ENCODE measurements at places on chromosomes 12 and 14.

GRCh38 chr14:43105305-43105704 is 1401.8 kb downstream of the FSCB start:
- DNase-seq: peak; percentile 1

DNA sequence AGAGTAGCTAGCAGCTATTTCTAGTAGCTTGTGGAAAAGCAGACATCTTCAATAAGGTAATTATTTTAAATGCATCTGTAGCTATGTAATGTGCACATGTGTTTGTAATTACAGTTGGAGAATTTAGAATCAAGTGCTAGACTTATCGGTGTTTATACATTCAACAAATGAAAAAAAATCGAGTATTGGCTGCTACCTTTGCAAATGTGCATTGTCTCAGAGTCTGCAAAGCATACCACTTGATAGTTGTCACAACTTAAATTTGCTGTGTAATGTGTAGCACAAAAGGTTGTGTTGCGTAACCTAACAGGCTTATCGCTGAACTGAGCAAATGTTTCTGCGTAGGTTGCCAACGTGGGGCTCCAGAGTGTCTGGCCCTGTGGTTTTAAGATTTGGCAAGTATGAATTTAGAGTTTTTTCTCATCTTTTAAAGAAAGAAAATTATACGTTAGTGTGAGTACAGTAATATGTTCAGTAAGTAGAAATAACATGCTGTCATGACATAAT is 44.3 kb downstream of the TMTC2 start:
- no peak for DNase-seq

- no peak for DNase-seq
These were observed 9.9 kb upstream of the VPS33A start for GRCh38 chr12:122276242-122276641.

- no peak for DNase-seq
These were observed 9.8 kb upstream of the C12orf42 start for GRCh38 chr12:103505371-103506236.

DNA sequence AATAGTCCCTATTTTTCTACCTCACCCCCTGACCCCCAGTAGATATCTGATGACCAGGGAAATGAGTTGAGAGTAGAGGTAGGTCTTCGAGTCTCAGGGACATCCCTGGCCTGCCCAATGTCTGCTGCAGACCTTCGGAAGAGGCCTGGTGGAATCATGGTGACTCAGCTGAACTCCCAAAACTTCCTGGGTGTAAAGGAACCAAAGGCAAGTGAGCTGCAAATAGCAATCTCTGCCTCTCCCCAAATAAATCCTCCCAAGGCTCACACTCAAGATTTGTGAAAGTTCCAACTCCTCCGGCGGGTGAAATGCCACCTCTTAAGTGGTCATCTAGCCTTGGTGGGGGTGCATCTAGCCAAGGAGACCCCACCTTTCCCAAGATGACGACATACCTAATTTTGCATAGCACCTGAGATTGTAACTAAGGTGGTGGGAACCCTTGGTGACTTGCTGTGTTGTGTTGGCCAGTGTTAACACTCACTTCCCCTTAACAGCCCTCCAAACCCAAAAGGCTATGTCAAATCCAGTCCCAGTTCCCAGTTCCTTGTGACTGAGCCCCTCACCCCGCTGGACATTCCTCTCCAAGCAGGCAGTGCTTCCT is 6.3 kb downstream of the ZFP36L1 start:
- DNase-seq: peak; percentile 80

DNA sequence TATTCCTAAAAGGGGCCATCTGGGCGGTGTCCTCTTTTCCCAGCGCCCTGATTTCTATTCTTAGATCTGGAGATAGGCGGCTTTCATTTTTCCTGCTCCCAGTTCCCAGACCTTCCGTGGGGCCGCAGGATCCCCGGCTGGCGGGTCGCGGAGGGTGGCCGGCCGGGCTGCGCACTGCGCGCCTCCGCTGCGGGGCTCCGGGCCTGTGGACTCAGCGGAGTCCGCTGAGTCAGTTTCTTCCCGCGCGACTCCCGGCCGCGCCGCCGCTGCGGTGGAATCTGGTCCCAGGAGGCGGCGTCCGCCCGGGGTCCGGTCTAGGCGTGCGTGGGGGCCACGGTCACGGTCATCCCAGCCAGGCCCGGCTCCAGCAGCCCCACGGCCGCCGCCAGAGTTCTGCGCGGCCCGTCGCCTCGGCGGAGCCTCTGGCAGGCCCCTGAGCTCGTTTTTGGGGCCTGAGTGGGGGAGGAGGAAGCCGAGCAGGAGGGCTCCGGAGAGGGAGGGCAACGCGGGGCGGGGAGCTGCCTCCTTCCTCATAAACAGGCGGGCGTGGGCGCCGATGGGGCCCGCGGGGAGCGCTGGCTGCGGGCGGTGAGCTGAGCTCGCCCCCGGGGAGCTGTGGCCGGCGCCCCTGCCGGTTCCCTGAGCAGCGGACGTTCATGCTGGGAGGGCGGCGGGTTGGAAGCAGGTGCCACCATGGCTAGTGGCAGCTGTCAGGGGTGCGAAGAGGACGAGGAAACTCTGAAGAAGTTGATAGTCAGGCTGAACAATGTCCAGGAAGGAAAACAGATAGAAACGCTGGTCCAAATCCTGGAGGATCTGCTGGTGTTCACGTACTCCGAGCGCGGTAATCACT is at the start of gene LRRK2:
LRRK2 (plus strand) TSS at position 559 of the 853 bp plus-strand sequence; CDS start at position 694, 135 bp downstream.
- DNase-seq: peak; percentile 66

GRCh38 chr14:61247935-61248334 is 33.2 kb downstream of the TMEM30B start:
- peak; percentile 75 for DNase-seq

GRCh38 chr14:64625386-64626232 is 75.8 kb downstream of the PPP1R36 start:
- DNase-seq: no peak

GRCh38 chr12:5511256-5511643 is 79.3 kb downstream of the NTF3 start:
- no peak for DNase-seq

- no peak for DNase-seq
These were observed 80.9 kb downstream of the RPS6KA5 start for GRCh38 chr14:90979515-90979914.

DNA sequence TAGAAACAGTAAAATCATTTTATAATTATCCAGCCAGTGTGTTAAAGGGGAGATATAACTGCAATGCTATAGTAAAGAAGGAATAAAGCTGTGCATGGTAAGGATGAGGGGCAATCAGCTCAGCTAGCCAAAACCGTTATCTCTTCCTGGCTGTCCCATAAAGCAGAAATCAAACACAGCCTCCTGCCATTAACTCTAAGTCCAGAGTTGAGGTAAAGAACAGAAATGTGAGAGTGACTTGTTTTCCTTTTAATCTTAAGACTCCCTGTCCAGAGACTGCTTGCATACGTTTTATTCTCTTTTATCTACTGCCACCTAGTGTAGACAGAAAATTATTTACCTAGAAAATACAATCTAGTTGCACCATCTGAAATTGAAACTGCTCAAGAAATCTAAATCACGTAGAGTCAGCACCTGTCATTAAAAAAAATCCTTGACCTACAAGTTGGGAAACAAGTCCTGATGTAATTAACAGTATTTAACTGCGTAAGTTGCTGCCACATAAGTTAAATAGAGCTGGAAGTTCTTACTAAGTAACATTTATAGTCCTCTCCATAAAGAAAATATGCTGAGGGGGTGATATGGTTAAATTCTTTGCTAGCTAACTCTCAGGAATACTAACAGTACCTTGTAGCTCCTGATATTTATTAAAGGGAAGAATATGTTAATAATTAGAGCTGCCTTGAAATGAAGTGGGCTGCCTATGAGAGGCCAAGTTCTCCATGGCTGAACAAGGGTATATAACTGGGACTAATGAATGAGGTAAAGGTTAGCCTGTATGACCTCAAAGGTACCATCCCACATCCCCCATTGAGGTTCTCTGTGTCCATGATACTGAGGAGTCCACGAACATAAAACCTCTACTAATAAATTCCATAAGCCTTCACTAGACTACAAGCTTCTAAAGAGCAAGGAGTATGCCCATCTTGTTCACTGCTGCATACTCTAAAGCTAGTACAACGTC is 62.7 kb downstream of the GALNT4 start:
- DNase-seq: peak; percentile 85

DNA sequence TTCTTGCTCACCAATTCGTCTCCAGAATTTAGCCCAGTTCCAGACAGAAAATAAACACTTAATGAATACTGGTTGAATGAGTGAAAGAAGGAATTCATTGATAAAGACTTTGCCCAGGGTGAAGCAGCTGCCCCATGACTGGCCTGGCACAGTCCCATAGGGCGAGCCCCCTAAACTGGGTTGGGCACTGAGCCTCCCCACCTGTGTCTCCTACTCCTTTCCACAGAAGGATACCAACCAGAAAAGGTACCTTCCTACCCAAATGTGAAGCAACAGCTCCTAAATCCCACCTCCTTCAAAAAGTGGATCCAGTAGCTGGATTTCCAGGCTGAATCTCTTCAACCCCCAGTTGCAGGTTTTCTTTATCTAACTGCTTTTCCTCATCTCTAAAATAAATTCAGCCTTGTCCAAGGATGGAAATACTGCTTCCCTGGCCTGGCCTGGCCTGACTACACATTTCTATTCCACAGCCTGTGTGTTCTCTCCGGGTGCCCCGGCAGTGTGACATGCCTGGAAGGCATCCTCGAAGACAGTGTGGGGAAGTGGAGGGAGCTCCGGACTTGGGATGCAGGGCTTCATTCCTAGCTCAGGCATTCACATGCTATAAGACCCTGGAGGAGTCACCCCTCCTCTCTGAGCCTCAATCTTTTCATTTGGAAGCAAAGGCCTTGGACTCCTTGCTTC is 7.6 kb downstream of the KRT3 start:
- no peak for DNase-seq

DNA sequence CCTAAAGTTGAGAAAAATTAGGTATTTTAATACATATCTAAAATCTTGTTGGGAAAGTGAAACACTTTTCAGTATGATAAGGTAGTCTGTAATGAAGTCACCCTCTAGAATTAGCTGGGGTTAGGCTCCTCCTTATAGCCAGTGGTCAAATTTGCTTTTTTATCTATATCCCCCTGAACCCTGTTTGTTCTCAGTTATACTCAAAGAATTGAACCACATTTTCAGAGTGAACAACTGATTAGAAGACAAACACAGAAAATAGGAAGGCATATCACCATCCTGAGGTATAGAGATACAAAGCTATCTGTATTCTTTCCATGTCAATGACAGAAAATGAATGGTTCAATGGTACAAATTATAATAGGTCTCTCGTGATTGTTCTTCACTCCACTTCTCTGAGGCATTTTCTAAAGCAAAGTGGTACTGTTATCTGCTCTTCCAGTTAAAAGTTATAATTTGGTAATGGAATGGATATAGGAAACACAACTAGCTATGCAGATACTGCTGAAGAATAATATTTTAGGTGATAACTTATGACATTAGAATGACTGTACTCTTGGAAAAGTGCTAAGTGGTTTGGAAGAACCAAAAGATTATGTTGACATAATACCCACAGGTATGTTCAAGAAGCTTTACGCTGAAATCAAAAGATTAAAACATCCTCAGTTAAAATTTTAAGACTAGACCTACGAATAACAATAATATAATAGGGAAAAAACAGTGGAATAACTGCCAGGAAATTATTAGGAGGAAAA is 27.6 kb downstream of the WASHC3 start:
- no peak for DNase-seq

DNA sequence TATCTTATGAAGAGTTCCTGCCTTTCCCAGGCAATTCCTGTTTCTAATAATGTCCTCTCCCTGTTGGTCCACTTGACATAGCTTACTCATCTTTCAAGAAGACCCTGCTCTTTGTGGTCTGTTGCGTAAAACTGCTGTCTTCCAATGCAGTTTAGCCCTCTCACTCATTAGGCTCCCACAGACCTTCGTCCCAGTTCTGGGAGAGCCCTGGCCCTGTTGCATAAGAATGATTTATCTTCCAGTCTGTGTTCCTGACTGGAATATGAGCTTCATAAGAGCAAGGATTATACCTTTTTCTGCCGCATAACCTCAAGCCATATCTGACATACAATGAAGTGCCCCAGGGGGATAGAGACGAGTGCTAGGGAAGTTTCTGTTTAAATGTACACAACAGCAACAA is 365.9 kb upstream of the NOVA1 start:
- DNase-seq: no peak

DNA sequence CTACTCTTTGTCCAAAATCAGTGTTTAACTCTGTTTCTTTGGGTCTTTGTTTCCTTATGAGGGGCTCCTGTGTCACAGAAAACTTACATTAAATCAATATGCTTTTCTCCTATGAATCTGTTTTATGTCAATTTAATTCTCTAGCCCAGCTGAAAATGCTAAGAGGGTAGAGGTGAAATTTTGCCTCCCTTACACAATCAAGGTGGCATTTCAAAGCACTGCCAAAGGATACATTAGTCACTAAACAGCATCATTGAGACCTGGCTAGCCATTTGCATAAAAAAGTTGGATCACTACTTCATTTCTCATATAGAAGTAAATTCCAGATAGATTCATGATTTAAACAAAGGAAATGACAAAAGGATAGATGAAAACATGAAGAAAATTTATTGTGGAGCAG is 12.1 kb downstream of the TCL1B start:
- DNase-seq: no peak

Measured in ELR (cell line).